ENCODE measurements at places on chromosomes 5 and 9. TPM values are rescaled to one million over a fixed set of nuclear protein-coding genes. Genes with fewer than 3 reads are reported as not detected.

The OCLN gene
- total RNA-seq: 1.6 TPM

The SPINK6 gene
- total RNA-seq: not detected

The ADAMTS19 gene
- 1.1 TPM for total RNA-seq

DNA sequence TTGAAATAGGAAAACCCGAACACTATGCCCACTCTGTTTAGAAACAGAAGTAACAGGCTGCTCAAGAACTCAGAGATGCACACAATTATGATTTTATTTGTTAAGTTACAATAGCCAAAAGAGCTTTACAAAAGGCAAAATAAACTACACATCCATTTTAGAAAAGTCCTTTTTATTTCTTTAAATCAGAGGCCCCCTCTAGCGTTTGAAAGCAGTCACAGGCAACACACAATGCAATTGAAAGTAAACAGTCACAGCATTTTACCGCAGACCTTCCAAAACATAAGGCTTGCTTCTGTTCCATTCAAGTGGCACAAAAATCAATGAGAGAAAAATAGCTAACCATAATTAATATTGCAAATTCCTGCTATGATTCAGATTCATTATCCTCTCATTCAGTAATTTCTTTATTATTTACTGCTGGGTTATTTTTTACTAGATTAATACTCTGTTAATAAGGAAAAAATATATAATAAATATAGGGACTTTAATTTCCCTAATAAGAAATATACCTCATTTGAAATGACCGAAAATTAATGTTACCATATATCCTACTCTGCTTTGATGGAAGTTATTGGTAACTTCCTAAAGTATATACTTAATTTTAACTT is 78.3 kb downstream of the CEP120 start:
- no peak for DNase-seq

DNA sequence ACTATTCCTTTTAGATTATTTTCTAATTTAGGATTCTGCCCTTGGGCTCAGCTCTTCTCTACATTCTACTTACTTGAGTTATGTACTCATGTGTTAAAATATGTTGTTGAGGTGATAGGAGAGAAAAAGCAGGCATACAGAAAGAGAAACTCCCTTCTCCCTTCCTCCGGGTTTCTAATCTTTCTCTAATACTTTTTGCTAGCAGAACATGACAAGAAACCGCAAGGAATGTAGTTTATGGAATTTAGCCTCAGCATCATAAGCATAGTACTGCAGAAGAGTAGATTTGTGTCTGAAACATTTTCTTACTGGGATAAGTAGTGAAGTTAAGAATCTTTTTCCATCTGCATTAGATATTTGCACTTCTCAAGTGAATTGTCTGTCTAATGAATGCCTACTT is 139.5 kb upstream of the CYLC2 start:
- DNase-seq: no peak

The HMCN2 gene
- 7.3 TPM for total RNA-seq

DNA sequence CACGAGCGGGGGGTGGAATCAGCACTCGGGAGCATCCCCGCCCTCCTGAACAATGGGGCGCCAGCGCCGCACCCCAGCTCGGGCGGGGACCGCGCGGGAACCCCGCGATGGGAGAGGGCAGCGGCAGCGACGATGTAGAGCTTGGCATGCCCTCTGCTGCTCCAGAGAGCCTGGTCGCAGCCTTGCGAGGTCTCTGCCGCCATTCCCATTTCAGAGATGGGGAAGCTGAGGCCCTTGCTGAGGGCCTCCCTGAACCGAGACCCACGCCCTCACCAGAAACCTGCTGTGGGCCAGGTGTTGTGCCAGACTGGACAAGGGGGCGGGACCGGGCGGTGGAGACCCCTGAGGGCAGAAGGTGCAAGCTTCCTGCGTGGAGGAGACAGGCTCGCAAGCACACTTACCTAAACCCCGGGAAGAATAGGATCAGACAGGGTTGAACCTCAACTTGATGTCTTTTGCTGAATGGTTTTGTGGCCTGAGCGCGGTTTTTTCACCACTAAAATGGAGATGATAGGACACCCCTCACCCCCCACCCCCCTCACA is 647 bp upstream of the MEGF9 start:
- no peak for DNase-seq

GRCh38 chr5:31783731-31784130 is 144.8 kb downstream of the PDZD2 start:
- DNase-seq: no peak

- DNase-seq: no peak
Observed at GRCh38 chr5:139445325-139446170, 6.2 kb upstream of the DNAJC18 start.
